Stimulated activated CD8-positive, alpha-beta memory T cell treated with anti-CD3 and anti-CD28 coated beads, Interleukin-15, amount 100 ng/mL, for 48 hours (primary cell): ENCODE measurements at places on chromosomes 16 and 17.

- DNase-seq, result no peak
Observed at GRCh38 chr17:16945663-16946218, 26.2 kb downstream of the TNFRSF13B start.

DNA sequence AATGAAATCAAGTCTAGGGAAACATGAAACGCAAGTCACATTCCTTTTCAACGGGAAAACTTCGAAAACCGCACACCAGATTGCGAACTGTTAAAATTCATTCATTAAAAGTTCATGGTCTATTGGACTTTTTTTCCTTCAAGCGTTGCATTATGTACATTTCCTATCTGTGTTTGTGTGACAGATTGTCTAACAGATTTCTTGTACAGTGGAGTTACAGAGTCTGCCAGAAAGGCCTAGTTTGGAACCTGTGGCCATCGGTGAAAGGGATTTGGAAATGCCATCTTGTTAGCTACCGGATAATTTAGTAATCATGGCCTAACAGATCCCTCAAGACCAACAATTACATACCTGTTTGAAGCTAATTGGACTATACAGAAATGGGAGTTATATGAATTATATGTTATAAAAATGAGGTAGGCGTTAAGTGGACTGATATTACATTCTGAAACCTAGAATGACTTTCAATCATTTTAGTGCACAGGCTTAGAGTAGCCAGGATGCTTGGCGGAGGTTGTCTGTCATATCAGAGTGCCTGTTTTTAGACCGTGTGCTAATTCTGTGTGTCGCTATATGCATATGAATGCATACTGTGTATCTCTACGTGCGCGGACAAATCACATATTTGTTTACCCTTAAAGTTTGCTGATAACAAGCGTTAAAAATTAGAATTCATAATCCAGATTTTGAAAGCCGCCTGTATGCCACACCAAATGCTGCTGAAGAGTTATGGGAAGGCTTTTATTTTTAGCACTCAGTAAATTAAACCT, 885.4 kb upstream of the RBFOX1 start:
- no peak for DNase-seq

GRCh38 chr17:74117999-74118421, 85.5 kb upstream of the RPL38 start:
- no peak for DNase-seq

DNA sequence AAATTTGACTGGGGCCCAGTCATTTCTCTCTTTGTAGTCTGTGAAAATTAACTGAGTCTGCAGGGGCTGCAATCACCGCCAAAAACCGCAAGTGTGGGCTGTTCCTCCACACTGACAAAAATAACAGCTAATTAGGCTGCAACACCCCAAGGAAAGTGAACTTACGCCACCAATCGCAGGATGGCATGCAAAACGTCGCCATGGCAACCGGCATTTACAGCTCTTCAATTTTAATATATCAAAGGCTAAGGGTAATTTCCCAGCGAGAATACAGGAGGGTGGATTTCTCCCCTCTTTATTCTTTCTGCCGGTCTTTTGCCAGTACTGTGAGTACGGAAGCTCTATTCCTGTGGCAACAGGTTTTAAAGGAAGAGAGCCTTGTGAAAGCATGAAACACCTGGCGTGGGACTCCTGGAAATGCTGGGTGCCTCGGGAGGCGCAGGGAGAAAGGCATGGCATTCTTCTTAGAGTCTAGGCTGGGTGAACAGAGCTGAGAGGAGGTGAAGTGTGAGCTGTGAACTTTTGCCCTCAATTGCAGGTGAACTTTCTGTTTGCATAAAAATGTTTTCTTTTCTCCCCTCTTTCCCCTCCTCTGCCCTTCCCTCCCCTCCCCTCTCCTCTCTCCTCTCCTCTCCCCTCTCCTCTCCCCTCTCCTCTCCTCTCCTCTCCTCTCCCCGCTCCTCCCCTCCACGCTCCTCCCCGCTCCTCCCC, 399.7 kb downstream of the XYLT1 start:
- peak; percentile 67 for DNase-seq

DNA sequence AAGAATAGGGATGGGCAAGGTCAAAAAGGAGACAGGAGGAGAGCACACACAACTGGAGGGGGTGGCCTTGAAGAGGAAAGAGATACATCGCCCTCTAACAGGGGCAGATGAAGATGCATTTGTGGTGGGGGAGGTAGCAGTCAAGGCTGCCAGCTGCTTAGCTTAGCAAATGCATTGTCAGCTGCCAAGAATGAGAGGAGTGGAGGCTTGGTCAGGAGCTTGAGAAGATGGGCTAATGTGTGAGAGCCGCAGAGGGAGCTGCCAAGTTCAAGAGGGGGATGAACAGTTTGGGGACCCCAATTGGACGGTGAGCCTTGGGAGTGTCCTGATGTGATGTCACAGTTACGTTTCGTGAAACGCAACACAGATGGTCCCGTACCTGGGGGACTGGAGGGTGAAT, 28.9 kb upstream of the GNA13 start:
- no peak for DNase-seq

DNA sequence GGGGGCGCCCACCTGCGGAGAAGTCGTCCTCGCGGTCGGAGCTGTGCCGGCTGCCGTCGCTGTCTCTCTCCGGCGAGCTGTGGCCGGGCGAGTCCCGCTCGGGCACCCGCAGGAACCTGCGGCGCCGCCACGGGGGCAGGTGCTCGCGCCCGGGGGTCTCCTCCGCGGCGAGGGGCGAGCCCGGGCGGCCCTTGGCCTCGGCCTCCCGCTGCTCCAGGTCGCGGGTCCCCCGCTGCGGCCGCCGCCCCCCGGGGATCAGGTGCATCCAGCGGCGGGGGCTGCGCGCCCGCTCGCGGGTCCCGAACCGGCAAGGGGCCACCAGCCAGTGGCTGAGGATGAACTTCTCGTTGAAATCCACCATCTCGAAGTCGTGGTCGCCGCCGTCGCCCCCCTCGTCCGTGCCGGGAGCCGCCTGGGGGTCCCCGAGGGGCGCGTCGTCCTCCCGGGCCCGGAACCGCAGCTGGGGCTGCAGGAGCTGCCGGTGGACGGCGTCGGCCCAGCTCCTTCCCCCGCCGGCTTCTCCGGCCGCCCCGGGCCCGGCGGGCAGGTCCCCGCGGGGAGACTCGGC, 41.4 kb upstream of the BHLHA9 start:
- DNase-seq, result no peak

DNA sequence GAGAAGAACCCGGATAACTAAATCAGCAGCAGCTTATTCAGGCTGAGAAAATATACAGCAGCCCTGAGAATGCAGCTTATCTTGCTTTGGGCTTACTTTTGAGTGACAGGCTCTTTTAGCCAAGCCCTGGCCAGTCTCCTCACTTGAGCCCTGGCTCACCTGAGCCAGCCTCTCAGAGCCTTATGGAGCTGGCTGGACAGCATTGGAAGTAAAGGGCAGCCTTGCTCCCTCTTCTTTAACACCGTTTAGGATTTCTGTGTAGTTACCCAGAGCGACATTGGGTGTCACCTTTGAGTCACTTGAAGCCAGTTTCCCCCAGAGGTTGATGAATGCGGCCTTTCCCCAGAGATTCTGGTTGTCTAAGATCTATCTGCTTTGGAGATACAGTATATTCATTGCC, 7.7 kb upstream of the NPIPB2 start:
- no peak for DNase-seq

DNA sequence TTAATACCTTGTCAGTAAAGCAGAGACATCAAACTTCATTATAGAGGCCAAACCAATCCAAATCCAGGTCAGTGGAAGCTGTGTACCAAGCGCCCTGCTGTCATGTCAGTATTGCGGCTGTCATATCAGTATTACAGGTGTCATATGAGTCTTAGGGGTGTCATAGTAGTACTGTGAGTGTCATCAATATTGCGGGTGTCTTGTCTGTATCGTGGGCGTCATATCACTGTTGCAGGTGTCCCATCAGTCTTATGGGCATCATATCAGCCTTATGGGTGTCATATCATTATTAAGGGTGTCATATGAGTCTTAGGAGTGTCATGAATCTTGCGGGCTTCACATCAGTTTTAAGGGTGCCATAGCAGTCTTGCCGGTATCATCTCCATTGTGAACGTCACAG, 6.0 kb upstream of the PRDM7 start:
- no peak for DNase-seq

GRCh38 chr16:50884066-50884860, 142.4 kb downstream of the CYLD start:
- no peak for DNase-seq

GRCh38 chr16:84774810-84775209, 45.0 kb upstream of the CRISPLD2 start:
- no peak for DNase-seq

DNA sequence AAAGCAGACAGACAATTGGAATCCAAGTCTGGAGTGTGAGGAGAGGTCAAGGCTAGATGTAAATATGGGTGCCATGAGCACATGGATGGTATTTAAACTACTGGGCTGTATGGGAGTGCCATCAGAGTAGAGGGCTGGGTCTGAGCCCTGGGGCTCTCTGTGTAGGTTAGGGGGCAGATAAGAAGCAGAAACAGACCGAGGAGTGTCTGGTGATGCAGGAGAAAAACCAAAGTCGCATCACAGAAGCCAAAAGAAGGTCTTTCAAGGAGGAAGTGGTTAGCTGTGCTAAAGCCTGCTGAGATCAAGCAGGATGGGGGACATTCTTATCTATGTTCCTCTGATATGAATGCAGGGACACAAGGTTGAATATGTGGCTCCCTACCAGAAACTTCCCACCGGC, 1.9 kb downstream of the TSEN54 start:
- DNase-seq, result peak; percentile 24

GRCh38 chr17:76405967-76406647, 21.7 kb downstream of the SPHK1 start:
- no peak for DNase-seq

- no peak for DNase-seq
Observed at GRCh38 chr16:74449470-74449869, 28.2 kb upstream of the CLEC18B start.

DNA sequence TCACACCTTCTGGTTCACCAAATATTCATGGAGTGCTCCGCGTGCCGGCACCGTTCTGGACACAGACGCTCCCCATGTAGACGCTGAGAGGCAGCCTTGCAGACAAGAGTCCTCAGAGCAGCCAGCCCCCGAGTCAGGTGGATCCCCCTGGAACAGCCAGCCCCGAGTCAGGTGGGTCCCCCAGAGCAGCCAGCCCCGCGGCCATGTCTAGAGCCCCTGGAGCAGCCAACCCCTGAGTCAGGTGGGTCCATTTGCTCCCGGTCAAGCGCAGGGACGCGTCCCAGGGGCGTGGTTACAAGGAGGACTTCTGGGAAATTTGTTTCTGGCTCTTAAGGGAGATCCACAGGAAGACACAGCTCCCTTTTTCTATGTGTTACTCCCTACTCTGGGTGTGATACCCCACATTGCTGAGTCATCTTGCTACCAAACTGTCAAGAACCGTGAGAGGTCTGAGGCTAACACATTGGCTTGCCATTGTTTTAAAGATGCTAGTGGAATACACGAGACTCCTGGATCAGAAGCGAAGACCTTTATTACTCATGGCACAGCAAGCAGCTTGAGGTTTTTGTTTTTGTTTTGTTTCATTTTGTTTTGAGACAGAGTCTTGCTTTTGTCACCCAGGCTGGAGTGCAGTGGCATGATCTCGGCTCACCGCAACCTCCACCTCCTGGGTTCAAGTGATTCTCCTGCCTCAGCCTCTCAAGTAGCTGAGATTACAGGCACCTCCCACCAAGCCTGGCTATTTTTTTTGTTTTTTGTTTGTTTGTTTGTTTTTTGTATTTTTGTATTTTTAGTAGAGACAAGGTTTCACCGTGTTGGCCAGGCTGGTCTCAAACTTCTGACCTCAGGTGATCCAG, 43.3 kb upstream of the CBFA2T3 start:
- DNase-seq, result no peak

- no peak for DNase-seq
Observed at GRCh38 chr17:17537311-17538099, 41.3 kb upstream of the RASD1 start.

DNA sequence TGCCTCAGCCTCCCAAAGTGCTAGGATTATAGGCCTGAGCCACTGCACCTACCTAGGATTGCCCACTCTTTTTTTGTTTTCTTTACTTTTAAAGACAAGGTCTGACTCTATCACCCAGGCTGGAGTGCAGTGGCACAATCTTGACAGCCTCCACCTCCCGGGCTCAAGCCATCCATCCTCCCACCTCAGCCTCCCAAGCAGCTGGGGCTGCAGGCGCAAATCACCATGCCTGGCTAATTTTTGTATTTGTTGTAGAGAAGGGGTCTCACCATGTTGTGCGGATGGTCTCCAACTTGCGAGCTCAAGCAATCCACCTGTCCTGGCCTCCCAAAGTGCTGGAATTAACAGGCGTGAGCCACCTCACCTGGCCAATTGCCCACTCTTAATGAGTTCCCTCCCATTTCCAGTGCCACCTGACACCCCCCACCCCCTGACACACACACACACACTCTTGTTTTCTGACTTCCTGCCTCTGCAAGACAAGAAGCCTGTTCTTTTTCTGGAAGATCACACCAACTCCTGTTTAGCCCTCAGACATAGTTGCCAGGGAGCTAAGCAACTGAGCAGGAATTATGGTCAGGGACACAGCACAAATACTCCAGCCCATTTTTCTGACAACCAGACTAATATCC, 2.6 kb downstream of the OVCA2 start:
- DNase-seq, result no peak

GRCh38 chr17:29393436-29393835, 3.3 kb downstream of the TAOK1 start:
- DNase-seq, result no peak

- no peak for DNase-seq
Observed at GRCh38 chr17:57615836-57616757, 129.0 kb downstream of the CCDC182 start.

GRCh38 chr17:20315311-20315710, 152.0 kb downstream of the LGALS9B start:
- DNase-seq, result no peak
